Stimulated activated CD4-positive, alpha-beta T cell treated with anti-CD3 and anti-CD28 coated beads, Interleukin-1b, Interleukin-23, amount 100 ng/mL, for 1 hour (primary cell): ENCODE measurements at places on chromosomes 13 and 19.

DNA sequence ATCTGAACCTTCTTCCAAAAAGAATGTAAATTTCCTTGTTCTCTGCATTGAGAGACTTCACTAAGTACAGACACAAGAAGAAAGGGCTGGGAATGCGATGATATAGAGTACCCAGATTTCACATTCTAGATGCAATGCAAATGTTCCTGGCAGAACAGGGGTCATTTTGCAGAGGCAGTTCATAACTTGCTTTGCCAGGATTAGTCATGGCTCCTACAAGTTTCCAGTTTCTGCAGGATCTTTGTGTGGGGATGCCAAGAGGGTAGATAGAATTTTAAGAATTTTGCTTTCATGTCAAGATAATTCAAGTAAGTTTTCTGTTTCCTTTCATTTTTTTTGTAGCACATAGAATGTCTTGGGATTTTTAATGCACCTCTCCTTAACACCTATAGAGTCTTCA, 181.2 kb downstream of the FGF9 start:
- DNase-seq, result no peak

GRCh38 chr19:32924200-32924599, 47.6 kb downstream of the CEP89 start:
- DNase-seq, result no peak

DNA sequence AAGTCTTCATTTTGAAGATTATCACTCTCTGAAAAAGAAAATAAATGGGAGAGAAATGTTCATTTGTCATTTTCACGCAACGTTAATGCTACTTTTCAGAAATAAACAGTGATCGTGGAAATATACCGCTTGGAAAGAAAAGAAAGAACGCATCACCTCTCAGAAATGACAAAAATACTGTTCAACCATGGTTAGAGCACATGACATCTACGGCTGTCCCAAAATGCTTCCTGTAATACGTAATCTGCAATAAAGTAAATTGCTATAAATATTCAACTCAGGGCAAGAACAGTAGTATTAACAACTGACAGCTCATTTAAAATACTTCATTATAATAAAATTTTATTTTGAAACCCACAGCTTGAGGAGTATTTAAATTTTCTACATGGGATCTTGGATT, 15.2 kb downstream of the LATS2 start:
- no peak for DNase-seq

GRCh38 chr13:77698201-77699058, 943 bp downstream of the SLAIN1 start:
- no peak for DNase-seq

- no peak for DNase-seq
Observed at GRCh38 chr19:33242911-33243310, 17.3 kb upstream of the SLC7A10 start.

GRCh38 chr19:12884926-12885748, 1.9 kb downstream of the KLF1 start:
- DNase-seq, result peak; percentile 76

DNA sequence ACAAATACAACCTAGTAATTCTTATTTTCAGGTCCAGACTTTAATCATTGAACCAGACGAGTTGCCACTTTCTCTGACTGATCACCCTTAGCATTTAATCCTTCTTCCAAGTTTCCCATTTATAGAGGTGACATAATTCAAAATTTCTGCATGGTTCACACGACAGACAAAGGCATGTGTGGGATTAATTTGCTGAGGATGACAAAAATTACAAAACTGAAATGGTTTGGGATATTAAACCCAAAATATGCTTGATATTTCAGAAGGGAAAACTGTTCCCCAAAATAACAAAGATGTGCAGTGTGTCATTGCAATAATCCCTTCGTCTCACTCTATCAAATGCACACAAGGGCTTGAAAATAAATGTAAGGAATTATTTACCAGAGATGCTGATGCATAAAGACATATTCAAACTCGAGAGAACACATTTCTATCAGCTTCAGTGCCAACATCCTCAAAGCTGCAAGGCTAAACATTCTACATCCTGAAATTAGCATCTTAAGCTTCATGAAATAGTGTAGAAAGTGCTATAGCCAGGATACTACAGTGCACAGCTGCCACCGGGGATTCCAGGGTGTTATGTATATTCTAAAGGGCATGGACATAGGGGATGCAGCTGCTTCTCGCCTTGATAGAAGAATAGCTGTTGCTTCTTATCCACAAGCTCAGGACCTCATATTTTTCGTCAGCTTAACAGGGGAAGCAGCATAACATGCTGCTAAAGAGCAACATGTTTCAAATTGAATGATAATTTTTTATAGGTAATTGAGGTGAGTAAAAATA, 198.7 kb upstream of the SLITRK1 start:
- DNase-seq, result no peak

DNA sequence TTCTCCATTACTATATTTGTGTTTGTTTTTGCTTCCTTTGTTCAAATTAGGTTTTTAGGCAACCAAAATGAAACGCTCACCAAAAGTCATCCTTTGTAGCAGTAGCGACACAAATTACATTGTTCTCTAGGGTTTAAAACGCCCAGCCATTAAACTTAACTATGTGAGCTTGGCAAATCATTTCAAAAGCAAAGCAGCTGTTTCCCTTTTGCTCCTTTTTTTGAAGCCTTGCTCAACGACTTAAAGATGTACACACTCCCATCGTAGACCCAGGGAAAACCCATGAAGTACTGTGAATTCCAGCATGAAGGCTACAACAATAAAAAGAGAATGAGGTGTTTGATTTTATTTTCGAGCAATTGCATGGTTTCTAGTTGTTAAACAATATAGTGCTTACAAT, 106.7 kb downstream of the RAP2A start:
- DNase-seq, result no peak

DNA sequence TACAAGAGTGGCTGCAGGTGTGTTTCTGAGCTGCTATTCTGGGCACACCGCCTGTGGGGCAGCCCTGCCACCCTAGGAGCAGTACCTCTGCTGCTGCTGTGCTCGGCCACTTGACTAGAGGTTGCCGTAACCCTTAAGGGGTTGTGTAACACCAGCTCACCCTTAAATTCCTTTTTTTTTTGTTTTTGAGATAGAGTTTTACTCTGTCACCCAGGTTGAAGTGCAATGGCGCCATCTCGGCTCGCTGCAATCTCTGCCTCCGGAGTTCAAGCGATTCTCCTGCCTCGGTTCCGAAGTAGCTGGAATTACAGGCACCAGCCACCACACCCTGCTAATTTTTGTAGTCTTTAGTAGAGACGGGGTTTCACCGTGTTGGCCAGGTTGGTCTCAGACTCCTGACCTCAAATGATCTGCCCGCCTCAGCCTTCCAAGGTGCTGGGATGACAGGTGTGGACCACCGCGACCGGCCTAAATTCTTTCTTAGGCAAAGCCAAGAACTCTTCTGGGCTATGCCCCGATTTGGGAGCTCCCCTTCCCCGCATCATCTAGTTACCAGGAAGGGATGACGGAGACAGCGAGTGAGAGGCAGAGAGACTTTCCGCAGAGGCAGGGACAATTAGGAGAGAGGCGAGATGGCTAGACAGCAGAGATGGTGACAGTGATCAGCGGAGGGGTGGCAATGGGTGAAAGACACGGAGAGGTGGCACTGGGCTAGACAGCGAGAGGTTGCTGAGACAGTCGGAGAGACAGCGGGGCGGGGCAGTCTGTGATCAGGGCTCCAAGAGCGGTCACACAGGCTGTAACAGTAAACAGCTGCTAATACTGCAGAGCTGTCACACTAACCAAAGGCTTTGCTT, 4.4 kb upstream of the LILRA5 start:
- DNase-seq, result no peak
